Activated CD4-positive, alpha-beta T cell treated with anti-CD3 and anti-CD28 coated beads, Interleukin-2, Interleukin-6, amounts not matched to agents 100 ng/mL and 50 ng/mL, durations not matched to agents 16 hours and 8 hours (primary cell): ENCODE measurements at places on chromosomes 6 and 20.

DNA sequence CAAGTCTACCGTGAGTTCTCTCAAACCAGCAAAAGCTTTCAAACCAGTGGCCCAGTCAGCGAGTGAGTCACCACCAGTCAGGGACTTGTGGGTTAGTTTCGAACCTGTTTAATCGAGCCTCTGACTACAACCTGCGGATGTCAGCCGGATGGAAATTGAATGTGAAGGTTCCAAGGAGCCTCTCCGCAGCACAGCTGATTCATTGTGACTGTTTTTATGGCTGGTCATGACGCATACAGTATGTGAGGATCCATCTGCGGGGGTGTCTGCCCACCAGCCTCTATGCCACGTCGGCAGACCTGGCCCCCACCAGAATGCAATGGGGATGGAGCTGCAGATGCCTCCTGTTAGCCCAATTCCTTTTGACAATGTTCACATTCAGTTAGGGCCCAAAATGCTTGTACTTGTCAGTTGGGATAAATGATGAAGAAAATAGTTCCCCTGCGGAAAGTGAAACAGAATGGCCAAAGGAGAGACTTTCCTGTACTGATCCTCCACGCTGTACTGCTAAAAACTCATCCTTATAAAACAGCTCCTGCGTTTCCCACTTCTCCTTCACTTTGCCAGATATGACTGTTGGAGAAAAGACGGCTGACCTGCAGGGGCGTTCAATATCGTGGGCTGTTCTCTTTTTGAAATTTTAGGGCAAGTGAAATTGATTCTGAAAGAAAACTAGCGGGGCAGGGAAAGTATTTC, 206.6 kb downstream of the TFAP2B start:
- DNase-seq = no peak

DNA sequence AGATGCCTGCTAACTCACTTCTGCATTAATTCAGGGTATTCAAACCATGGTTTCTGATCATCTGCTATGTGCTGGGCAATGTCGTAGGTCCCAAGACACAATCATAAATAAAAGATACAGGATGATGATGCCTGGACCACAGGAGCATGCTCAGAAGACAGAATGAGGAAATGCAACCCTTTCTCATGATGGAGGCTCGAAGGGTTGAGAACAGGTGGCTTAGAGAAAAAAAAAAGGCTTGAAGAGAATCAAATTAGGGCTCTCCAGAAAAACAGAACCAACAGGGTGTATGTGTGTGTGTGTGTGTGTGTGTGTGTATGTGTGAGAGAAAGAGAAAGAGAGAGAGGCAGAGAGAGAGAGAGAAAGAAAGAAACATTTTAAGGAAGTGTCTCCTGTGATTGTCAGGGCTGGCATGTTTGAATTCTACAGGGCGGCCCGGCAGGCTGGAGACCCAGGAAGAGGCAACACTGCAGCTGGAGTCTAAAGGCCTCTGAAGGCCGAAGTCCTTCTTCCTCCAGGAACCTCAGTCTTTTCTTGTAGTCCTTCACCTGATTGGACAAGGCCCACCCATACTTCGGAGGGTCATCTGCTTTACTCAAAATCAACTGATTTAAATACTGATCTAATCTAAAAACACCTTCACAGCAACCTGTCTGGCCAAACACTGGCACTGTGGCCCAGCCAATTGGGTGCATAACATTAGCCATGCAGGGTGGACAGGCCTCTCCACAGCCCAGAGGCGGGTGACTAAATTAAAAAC, 143.8 kb downstream of the ERMARD start:
- DNase-seq = no peak

DNA sequence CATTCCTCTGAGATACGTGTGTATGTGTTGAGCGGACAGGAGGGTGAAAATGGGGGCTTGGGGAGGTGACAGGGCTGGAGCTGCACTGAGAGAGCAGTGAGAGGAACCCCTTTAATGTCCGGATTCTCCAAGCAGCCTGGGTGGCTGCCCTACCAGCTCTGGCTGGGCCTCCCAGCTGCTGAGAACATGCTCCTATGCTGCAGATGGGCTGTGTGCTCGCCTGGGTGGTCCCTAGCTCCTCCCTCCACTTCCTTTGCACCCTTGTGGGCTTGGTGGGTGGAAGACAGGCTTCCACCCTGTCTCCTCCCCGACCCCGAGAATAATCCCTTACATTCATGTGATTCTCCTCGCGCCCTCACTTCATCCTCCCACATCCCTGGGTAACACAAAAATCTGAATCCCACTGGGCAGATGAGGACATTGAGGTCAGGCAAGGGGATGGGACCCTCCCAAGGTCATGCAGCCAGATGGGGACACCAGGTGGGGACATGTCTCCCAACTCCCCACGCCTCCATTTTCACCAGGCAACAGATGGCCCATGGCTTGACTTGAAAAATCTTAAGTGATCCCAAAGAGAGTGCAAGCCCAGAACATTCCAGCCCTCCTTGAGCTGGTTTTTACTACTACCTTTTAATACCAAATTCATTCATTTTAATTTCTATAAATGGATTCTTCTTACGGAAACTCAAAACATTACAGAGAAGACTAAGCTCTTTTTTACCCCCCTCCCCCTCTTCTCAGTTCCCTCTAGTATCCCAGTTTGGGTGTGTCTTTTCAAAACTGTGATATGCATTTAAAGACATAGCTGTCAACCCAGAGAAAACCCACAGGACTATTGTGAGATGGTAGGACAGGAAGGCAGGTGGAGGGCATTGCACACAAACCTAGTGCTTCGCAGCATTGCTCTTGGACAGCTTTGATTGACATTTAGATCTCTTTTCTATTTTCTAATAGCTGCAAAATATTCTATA, 5.0 kb upstream of the PDRG1 start:
- DNase-seq = no peak

- no peak for DNase-seq
Measured at GRCh38 chr6:105808571-105808970, 277.6 kb upstream of the PRDM1 start.

DNA sequence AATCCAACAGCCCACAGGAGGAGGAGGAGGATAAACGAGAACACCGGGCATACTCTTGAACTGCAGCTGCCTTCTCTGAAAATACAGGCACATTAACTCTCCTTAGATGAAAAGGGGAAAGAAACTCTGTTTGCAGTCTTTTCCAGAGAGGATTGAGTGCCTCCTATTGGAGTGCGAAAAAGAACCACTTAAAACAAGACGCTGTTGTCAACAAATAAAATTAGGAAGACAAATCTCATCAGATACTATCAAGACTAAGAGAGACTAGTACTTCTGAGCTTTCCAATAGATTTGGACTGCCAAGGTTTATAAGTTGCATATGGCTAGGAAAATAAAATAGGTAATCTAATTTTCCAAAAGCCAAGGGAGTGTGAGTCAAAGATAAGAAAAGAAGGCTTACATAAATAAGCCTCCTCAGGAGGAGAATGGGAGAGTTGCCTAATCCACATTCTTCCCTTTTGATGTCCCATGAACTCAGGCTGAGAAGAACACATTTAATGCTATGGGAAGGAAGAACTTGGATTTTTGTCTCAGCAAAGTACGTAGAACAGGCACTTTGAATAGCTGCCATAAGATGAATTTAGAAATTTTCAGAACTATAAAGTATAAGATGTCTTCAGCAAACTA, 154.7 kb downstream of the ARHGAP18 start:
- DNase-seq = no peak
